ENCODE measurements at places on chromosomes 11 and 22. TPM values are rescaled to one million over a fixed set of nuclear protein-coding genes. Genes with fewer than 3 reads are reported as not detected.

MOV10L1 gene
- polyA plus RNA-seq = not detected

SOX10 gene
- polyA plus RNA-seq = not detected

MACROD1 gene
- polyA plus RNA-seq = 6.5 TPM

TP53AIP1 gene
- not detected for polyA plus RNA-seq

P2RX3 gene
- not detected for polyA plus RNA-seq

OR51B2 gene
- polyA plus RNA-seq = not detected

BRSK2 gene
- polyA plus RNA-seq = 0.18 TPM

APOBEC3A gene
- not detected for polyA plus RNA-seq

DNA sequence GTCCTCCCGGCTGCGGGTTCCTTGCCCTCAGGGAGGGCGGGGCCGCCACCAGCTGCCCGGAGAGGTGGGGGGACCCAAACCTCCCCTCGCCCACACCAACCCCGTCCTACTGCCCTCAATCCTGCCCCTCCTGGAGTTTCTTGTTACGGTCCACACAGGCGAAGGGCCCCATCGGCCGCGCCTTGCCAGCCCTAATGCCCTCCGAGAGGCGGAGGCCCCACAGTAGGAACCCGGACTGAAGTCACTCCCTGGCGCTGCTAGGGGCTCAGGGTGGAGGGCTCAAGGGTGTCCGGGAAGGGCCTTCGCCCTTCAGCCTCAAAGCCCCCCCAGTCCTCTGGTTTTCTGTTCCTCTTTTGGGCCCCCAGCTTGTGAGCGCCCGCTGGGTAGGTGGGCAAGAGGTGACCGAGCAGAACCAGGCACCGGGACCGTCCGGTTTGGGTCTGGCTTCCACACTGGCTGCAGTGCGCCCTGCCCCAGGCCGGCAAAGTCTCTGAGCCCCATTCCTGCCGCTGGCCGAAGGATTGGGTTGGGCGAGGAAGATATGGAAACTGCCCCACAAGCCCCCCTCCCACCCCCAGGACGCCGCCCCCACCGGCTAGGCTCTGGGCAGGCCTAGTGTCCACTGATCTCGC lies 24.5 kb downstream of the DUSP8 start:
- H3K4me3 ChIP-seq = no peak overlapping the region
- H3K27ac ChIP-seq = no peak overlapping the region
- peaks cover 16% of the 10 kb centered on the region for H3K4me1 ChIP-seq
- DNase-seq = no peak
- peaks cover 12% of the 10 kb centered on the region for H3K27me3 ChIP-seq

DNA sequence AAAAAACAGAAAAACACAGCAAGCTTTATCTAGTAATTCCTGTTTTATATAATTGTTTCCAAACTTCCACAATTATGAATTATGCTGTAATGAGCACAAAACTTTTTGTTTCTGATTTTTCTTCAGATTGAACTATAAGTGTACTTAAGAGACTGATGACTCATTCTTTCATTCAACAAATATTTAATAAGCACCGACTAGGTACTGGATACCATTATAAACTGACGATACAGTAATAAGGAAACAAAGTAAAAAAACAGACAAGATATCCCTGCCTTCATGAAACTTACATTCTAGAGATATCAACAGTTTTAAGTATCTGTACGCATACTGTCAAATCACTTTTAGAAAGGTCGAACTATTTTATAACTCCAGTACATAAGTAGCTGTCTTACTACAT lies 78.6 kb downstream of the ME3 start:
- H3K4me3 ChIP-seq = no peak overlapping the region
- no peaks in the 10 kb centered on the region for H3K36me3 ChIP-seq
- H3K27me3 ChIP-seq = no peaks in the 10 kb centered on the region
- H3K27ac ChIP-seq = no peak overlapping the region

DNA sequence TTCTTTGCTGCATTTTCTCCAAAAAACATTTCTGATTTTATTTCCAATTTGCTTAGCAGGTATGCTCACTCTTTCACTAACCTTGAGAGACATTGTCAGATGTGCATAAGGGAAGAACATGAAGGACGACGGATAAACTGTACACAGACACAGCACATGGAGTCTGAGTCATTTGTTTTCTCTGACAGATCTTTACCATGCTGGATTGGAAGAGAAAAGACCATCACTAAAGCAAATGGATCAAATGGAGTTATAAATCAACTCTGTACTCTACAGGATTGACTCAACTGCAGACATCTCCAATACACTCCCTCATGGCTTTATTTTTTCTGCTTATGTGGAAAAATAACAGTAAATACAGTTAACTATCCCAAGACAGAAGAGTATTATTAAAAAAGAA lies 90.2 kb upstream of the CTSC start:
- H3K4me3 ChIP-seq = no peak overlapping the region
- peaks cover 15% of the 10 kb centered on the region for H3K4me1 ChIP-seq
- H3K27me3 ChIP-seq = no peaks in the 10 kb centered on the region
- H3K27ac ChIP-seq = no peak overlapping the region
- no peaks in the 10 kb centered on the region for H3K36me3 ChIP-seq

DNA sequence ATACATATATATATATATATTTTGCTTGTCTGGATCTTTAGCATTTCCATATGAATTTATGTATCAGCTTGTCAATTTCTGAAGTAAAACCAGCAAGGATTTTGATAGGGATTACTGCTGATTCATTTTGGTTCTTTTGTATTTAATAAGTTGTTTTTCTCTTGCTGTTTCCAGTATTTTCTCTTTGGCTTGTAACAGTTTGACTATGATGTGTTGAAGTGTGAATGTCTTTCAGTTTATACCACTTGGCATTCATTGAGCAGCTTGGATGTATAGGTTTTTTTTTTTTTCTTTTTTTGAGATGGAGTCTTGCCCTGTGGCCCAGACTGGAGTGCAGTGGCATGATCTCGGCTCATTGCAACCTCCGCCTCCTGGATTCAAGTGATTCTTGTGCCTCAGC lies 12.4 kb downstream of the LDHAL6A start:
- DNase-seq = no peak
- H3K27ac ChIP-seq = no peak overlapping the region
- no peaks in the 10 kb centered on the region for H3K27me3 ChIP-seq
- no peaks in the 10 kb centered on the region for H3K36me3 ChIP-seq
- H3K4me3 ChIP-seq = no peak overlapping the region
- H3K4me1 ChIP-seq = no peaks in the 10 kb centered on the region

- no peaks in the 10 kb centered on the region for H3K27me3 ChIP-seq
- no peak for DNase-seq
- no peak overlapping the region for H3K27ac ChIP-seq
Measured at GRCh38 chr11:126113012-126113411, 50.3 kb upstream of the CDON start.

- H3K4me3 ChIP-seq = no peak overlapping the region
- no peak overlapping the region for H3K27ac ChIP-seq
- H3K4me1 ChIP-seq = no peaks in the 10 kb centered on the region
- H3K36me3 ChIP-seq = no peaks in the 10 kb centered on the region
Measured at GRCh38 chr22:39292561-39293074, 26.8 kb downstream of the RPL3 start.

- H3K4me1 ChIP-seq = peaks cover 14% of the 10 kb centered on the region
- no peaks in the 10 kb centered on the region for H3K27me3 ChIP-seq
- H3K27ac ChIP-seq = no peak overlapping the region
- no peak for DNase-seq
Measured at GRCh38 chr11:64256300-64256699, 5.0 kb downstream of the PLCB3 start.
